Germinal center (tissue), 1 donor: ENCODE measurements at places on chromosomes 3 and 15.

- DNase-seq: no peak
Observed at GRCh38 chr3:141407047-141407446, 38.7 kb downstream of the ZBTB38 start.

- no peak for DNase-seq
Observed at GRCh38 chr3:53224536-53224935, 31.3 kb downstream of the TKT start.

- no peak for DNase-seq
Observed at GRCh38 chr3:182327196-182327681, 466.1 kb upstream of the ATP11B start.

GRCh38 chr3:195820901-195821300 lies 9.2 kb upstream of the MUC4 start:
- DNase-seq: no peak

GRCh38 chr15:29785136-29785535 lies 37.1 kb downstream of the TJP1 start:
- DNase-seq: no peak

DNA sequence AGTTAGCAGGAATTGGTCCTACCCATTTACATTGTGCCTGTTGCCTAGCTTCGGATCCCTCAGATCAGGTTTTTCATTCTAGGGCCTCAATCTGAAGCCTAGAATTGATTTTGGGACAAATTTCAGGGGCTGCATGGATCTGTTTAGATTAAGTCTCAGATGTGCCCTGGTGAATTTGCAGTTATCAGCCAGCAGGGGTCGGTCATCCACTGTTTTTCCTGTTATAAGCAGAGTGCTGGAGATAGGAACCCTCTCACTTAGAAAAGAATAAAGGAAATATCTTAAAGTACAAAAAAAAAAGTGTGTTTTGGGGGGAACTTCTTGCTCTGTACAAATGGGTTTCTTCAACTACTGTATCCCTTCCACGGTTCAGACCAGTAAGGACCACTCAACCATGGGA lies 212.5 kb downstream of the BCHE start:
- DNase-seq: no peak

DNA sequence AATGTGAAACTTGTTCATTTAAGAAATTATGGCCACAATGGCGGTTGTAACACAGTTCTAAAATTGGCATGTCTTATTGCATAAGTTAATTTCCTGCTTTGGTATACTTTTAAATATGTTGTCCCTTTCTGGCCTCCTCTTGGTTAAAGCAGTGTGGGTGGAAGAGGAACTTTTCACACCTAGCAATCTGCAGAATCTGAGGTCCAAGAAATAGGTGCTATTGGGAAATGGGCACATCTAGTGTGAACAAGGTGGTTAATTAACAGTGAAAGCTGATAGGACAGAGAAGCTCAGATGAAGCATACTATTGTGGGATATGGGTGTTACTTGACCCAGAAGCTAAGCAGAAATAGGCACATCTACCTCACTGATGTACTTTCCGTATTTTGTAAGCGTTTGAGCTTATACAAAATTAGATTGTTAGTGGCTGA lies 10.6 kb downstream of the CMC1 start:
- no peak for DNase-seq

GRCh38 chr3:81743096-81744025 lies 18.1 kb downstream of the GBE1 start:
- no peak for DNase-seq

GRCh38 chr15:56984681-56985481 lies 66.4 kb downstream of the TCF12 start:
- DNase-seq: no peak

- no peak for DNase-seq
Observed at GRCh38 chr3:188309437-188310269, 155.7 kb downstream of the LPP start.

GRCh38 chr3:31142139-31142538 lies 247.7 kb upstream of the GADL1 start:
- DNase-seq: no peak

DNA sequence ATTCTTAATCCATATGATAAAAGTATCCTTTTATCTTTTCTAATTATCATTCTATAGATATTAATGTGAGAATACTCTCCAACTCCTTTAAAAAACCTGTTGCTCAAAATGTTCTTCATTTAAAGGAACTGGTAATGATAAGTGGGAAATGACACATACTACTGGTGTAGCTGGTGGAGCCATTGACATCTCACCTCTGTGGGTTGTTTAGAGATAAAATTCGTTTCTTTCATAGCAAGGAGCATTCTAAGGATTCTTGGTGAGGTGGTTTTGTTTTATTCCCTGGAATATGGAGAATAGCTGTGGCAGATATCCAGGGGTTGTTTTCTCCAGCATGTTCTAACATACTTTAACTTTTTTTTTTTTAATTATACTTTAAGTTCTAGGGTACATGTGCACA lies 299.8 kb upstream of the THBS1 start:
- no peak for DNase-seq

- no peak for DNase-seq
Observed at GRCh38 chr15:22958487-22959280, 21.5 kb downstream of the CYFIP1 start.

DNA sequence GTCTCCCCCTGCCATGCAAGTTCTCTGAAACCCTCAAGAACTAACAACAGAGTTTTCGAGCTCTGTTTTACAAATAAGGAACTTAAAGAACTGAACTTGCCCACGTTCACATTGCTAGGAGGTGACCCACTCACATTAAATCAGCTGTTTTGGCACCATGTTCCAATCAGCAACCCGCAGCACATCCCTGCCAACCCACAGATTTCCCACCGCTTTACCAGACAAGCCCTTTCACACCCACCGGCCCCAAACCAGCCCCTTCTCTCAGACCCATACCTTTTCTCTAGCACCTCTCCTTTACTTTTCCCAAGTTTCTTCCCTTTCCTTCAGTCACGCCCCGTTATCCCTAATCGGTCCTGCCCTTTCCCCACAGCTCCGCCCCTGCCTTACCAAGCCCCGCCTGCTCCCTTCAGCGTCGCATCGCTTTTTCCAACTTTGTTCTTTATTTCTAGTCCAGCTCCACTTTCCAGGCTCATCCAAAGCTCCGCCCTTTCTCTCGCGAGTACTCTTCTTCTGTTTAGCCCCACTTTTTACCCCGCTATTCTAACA lies 804 bp upstream of the BRPF1 start:
- no peak for DNase-seq

GRCh38 chr3:181718369-181718768 lies 6.6 kb downstream of the SOX2 start:
- no peak for DNase-seq

DNA sequence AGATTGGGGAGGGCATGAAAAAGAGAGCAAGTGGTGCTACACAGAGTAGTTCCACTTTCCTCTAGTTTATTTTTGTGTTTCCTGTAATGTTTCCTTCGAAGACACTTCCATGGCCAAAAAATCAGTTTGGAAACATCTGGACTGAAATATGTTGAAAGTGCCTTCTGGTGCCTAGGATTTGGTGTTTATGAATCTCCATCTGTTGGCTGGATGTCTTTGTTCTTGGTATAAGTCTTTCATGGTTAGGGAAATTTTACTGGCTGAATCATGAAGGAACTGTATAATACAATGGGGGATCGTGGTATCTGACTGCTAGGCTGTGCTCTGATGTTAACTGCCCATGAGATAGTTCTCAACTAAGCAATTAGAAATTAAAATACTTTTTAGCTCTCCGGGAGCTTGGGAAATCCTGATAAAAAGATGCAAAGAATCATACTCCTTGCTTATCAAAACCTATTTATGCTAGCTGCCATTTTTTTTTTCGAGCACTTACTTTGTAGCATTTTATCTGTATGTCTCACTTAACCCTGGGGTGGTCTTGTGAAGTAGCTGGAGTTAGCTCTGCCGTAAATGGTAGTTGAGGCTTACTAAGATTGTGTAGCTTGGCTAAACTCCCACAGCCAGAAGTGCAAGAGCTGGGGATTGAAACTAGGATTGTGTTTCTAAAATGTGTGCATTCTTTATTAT lies 21.9 kb downstream of the AKAP13 start:
- no peak for DNase-seq

DNA sequence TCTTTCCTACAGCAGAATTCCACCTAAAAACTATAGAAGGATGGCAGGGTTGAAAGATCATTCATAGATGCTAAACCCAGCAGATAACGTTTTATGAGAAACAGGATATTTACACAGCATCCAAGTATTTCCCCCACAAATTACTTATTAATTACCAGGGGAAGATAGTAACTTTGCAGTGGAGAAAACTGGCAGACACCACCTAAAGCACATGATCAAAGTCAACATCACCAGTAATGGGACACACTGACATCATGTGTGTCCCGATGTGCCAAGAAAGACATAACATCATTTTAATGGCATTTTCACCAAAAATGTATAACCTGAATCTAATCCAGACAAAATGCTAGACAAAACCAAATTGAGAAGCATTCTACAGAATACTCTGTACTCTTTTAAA lies 220.4 kb upstream of the THBS1 start:
- no peak for DNase-seq

- no peak for DNase-seq
Observed at GRCh38 chr15:69669446-69669845, 216.8 kb downstream of the RPLP1 start.

DNA sequence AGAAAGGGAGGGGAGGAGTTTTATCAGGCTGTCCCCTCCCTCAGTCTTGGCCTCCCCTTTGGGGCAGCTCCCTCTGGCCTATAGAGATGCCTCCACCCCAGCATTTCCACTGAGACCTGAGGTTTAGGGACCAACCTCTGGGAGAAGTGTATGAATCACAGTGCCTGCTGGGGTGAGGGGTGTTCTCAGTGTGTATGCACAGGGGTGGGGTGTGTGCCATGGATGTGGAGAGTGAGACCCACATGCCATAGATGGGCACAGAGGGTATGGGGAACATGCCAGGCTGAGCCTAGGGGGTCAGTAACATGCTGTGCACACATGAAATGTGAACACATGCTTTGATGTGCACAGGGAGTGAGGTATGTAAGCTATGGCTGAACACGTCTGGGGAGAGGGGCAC lies 12.4 kb upstream of the ANKRD63 start:
- DNase-seq: no peak
